ENCODE measurements at places on chromosomes 16 and 17.

DNA sequence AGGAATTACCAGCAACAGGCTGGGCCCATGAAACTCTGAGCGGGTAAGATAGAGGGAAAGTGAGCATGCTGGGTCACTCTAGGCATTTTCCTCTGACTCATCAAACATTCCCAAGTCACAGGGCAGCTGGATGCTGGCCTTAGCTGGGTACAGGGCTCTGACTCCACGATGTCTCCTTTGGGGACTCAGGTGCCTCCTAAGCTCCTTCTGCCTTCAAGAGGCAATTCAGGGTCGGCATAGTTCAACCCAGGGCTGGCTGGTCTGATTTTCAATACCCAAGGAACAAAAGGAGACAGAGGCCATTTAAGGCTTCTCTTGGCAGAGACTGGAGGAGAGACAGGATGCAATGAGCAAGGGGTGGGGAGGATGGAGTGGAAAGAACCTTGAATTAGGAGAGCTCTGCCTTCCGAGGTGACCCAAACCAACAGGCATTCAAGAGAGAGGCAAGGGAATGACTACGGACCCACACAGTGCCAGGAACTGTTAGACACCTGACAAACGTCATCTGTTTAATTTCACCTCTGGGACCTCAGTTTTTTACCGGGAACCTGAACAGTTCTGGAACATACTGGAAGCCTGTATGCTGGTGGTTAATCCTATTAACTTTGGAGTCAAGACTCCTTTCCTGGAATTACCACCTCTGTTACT is 910 bp downstream of the WBP2 start:
- no peak for DNase-seq

GRCh38 chr16:50664270-50664669 is 16.8 kb downstream of the SNX20 start:
- DNase-seq, result no peak

DNA sequence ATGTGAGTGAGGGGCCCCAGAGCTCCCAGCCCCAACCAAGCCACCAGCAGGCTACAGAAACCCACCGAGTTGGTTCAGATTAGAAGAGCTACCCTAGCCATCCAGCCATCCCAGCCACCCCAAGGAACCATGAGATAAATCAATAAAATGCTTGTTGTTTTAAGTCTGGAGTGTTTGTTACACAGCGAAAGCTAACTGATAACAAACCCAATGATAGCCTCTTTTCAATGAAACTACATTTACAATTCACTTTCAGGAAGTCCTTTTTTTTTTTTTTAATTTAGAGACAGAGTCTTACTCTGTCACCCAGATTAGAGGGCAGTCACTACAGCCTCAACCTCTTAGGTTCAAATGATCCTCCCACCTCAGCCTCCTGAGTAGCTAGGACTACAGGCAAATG is 215.0 kb upstream of the ZFHX3 start:
- no peak for DNase-seq

DNA sequence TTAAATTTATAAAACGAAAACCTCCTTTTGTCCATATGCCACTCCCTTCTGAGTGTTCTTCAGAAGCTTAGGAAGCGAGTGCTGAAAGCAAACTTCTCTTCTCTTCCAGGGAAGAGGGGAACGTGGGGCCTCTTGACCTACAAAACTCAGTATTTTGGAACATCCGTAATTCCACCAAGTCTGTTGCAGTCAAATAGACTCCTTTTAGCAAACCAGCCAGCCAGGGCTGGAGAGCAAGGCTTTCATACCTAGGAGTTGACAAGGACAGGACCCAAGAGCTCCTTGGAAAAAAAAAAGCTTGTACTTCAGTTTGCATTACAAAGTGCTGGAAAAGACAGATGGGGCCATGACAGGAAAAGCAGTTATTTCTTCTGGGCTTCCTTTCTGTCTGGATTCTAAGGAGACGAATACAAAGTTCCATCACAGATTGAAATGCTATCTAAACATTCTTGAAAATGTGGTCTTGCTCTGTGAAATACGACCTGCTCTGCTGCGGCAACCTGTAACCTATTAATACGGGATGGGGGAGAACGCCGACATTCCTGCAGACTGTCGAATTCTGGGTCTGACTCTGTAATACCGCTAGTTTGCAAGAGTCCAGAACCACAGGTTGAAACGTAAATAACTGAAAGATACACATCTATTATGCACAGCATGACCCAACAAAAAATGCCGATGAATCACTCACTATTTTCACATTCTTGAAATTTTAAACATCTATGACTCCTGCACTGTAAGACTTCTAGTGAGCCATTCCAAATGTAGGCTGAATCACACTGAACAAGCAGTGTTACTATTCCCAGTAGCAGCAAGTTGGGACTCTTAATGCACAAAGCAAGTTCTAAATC is 20.6 kb downstream of the VPS53 start:
- DNase-seq, result no peak
